Gastrocnemius medialis (tissue), 4 donors: ENCODE measurements at places on chromosomes 4 and X. TPM values are rescaled to one million over a fixed set of nuclear protein-coding genes. Genes with fewer than 3 reads are reported as not detected.

AR gene
- 6.8 TPM for total RNA-seq

PNMA5 gene
- not detected for total RNA-seq

AFAP1 gene
- 8.6 TPM for total RNA-seq

DNA sequence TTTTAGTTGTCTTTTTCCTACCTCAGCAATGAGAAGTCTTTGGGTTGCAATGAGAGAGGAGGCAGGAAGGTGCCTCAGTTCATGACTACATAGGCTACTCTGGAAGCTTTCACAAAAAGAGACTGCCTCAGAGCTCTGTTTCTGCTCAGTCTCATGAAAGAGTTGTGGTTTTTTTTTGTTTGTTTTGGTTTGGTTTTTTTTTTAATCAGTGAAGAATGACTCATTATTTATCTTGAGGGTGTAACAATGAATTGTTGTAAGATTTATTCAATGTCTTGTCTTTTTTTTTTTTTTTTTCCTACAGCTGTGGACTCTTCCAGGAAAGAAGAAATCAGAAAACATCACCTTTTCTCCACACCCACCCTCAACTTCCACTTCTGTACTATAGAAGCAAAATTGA, 67.5 kb upstream of the CXCL13 start:
- no peaks in the 10 kb centered on the region for H3K4me1 ChIP-seq
- H3K36me3 ChIP-seq = no peaks in the 10 kb centered on the region
- no peak overlapping the region for H3K27ac ChIP-seq
- no peak overlapping the region for H3K4me3 ChIP-seq

DNA sequence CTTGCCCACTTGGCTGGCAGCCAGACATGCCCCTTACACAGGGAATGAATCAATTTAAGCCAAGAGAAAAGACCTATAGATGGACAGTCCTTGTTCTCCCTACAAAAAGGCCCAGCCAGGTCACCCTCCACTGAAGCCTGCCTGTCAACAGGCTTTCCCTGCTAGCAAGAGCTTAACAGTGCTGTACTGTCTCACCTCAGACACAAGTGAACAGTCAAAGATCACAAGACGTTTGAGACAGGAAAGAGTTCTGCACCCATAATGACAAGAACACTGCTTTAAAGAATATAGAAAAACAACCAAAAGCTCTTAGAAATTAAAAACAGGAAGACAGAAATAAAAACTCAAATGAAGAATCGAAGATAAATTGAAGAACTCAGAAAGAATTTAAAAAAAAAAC, 4.6 kb downstream of the RNF175 start:
- H3K27ac ChIP-seq = no peak overlapping the region
- H3K4me3 ChIP-seq = no peak overlapping the region
- H3K27me3 ChIP-seq = peaks cover 8% of the 10 kb centered on the region

GRCh38 chr4:14178421-14178820, 550.9 kb upstream of the BOD1L1 start:
- no peak overlapping the region for H3K27ac ChIP-seq
- no peak overlapping the region for H3K4me3 ChIP-seq
- no peaks in the 10 kb centered on the region for H3K4me1 ChIP-seq
- H3K36me3 ChIP-seq = no peaks in the 10 kb centered on the region
- H3K27me3 ChIP-seq = no peaks in the 10 kb centered on the region

DNA sequence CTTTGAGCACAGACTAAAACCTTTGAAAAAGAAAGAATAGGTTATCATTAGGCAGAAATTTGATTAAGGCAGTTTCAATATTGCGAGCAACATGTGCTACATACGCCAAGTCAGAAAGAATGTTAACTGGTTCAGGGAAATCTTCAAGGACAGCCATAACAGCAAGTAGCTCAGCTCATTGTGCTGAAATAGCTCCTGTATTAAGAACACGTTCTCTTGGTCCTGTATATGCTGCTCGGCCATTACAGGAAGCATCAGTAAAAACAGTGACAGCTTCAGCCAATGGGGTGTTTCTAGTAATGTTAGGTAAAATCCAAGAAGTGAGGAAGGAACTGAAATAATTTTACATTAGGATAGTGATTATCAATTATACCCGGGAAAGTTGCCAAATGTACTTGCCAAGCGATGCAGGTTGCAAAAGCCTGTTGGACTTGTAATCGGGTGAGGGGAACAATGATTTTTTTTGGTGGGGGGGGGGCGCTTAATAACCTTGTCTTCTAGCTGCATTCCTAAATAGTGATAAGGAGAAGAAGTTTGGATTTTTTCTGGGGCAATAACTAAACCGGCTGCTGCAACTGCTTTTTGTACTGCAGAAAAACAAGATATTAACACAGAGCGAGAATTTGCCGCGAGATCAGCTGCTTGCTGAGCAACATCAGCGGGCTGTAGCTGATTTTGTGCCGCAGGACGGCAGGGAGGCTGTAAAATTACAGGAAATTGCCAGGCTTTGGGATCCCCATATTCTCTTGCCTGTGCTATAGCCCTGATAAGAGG, 49.4 kb upstream of the RASSF6 start:
- no peak for DNase-seq
- no peaks in the 10 kb centered on the region for H3K36me3 ChIP-seq
- H3K27ac ChIP-seq = no peak overlapping the region
- H3K27me3 ChIP-seq = no peaks in the 10 kb centered on the region
- no peak overlapping the region for H3K4me3 ChIP-seq

- DNase-seq = no peak
- H3K36me3 ChIP-seq = no peaks in the 10 kb centered on the region
- H3K4me3 ChIP-seq = no peak overlapping the region
- H3K4me1 ChIP-seq = no peaks in the 10 kb centered on the region
These were observed 853.4 kb downstream of the STIM2 start for GRCh38 chr4:27714073-27714472.

GRCh38 chrX:68708503-68709290, 61.2 kb downstream of the STARD8 start:
- H3K4me3 ChIP-seq = no peak overlapping the region
- no peaks in the 10 kb centered on the region for H3K27me3 ChIP-seq
- no peaks in the 10 kb centered on the region for H3K36me3 ChIP-seq
- no peak overlapping the region for H3K27ac ChIP-seq

GRCh38 chrX:28850955-28851354, 263.7 kb downstream of the IL1RAPL1 start:
- H3K4me1 ChIP-seq = no peaks in the 10 kb centered on the region
- H3K36me3 ChIP-seq = no peaks in the 10 kb centered on the region
- H3K27me3 ChIP-seq = no peaks in the 10 kb centered on the region
- no peak overlapping the region for H3K4me3 ChIP-seq
- H3K27ac ChIP-seq = no peak overlapping the region
